ENCODE measurements at places on chromosomes 7 and 10.

GRCh38 chr7:70047891-70048448, 449.7 kb downstream of the AUTS2 start:
- DNase-seq: no peak

DNA sequence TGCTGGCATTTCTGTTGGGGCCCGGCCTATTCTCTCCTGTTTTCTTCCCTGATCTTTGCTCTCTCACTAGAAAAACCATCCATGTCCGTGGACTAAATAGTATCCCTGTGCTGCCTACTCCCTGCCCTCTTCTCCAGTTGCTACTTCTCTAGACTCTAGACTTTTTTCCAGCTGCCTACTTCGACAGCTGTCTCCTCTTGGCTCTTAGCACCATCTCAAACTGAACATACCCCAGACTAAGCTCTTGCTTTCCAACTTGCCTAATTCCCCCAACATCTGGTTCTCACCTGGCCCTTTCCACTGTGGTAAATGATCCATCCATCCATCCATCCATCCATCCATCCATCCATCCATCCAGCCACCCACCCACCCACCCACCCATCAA, 19.5 kb downstream of the ADCYAP1R1 start:
- no peak for DNase-seq

GRCh38 chr7:42549866-42550485, 313.0 kb upstream of the GLI3 start:
- no peak for DNase-seq

DNA sequence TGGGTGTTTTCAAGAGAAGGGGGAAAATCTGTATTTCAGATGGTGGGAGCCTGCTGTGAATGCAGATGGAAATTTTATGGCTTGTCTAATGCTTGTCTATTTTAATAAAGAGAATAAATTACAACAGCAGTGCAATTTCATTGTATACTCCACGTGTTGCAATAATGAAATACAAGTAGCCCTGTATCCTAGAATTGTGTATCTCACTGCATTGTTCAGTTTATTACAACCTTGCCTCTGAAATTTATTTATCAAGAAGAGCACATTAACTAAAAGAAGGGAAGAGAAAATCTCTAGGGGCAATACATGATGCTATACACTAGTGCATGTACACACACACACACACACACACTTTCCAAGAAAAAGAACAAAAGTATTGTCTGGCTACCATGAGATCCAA, 21.8 kb downstream of the ANK3 start:
- DNase-seq: no peak

- no peak for DNase-seq
Observed at GRCh38 chr10:74842301-74842954, 16.0 kb downstream of the KAT6B start.

DNA sequence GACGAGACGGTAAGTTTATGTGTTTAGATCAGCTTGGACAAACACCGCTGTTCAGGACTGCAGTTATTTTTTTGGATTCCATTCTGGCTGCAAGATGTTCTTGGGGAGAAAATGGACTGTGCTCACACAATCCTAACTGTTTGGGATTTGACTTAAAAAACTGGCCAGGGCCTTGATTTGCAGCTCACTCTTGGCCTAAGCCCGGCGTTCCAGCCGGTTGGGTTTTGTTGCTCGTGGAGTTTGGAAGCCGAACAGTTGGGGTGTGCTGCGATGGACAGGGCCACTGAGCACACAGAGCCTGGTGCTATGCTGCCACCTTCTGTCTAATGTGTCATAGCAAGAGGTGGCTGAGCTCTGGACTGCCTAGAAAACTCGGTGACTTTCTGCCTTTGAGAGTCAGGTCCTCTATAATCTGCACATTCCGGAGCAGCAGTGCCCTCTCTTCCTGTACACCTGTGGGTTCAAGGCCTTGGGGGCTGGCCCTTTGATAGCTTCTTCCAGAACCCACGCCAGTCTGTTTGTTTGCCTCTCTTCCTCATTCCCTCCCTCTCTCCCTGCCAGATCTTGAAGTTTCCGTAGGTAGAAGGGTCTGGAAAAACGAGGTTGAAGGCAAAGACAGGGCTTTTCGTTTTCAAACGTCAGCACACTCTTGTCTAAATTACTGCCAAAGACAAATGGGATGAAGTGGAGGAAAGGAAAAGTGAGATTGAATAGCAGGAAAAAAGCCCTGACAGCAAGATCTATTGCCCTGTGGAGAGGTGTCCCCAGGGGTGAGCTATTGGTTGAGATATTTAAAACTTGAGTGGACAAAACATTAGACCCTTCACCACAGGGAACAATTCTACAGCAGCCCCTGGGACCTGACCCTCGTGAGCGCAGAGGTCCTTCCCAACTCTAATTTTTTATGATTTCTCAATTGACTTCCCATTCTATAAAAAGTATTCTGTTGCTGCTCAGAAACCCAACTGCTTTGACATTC, 167.5 kb upstream of the HABP2 start:
- DNase-seq: peak; percentile 21

DNA sequence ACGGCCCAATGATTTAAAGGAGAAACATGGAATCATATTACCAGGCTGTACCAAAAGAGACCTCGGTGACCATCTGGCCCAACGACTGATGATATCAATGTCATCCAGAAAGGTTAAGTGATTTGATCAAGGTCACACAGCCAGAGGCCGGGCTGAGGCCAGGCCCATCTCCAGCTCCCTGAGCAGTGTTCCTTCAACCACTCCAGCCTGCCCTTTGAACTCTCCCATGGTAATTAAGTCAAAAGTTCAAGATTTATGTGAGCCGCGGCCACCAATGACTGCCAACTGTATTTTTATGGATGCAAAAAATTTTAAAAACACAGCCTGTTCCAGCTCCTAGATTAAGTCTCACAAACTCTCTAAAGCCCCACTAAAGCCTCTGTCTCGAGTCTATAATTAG, 41.8 kb downstream of the FGFR2 start:
- DNase-seq: no peak

DNA sequence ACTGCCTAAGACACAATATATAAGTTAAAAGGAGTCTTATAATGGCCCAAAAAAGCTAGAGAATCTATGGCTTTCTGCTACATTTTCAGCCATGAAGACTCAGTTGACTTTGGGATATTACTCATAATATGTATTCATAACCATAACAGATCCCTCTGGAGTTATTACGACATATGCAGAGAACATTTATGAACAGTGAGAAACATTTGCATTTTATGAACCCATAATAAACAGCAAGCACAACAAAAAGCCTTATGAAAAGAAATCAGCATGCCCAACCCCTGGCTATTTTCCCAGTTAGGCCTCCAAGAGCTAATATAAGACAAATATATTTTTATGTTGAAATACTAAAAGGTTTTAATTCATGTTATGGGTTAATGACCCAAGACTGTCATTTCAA, 52.4 kb downstream of the ARMH3 start:
- no peak for DNase-seq

- no peak for DNase-seq
Observed at GRCh38 chr10:116470071-116470470, 42.4 kb downstream of the PNLIPRP3 start.

DNA sequence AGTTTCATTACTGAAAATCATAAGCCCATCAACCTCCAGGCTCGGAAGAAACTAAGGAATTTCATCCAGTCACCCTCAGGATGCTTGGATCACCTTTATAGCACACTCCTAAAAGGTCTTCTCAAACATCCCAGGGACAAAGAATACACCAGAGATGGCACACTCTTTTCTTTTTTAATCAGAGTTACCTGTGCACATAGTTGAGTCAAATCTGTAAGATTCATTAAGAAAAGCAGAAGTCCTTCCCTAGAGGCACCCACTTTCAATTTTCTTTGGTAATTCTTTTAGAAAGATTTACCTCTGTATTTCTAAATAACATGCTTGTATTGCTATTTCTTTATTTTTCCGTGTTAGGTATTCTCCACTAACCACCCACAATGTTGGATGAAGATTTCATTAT, 50.6 kb upstream of the IL6 start:
- DNase-seq: no peak

DNA sequence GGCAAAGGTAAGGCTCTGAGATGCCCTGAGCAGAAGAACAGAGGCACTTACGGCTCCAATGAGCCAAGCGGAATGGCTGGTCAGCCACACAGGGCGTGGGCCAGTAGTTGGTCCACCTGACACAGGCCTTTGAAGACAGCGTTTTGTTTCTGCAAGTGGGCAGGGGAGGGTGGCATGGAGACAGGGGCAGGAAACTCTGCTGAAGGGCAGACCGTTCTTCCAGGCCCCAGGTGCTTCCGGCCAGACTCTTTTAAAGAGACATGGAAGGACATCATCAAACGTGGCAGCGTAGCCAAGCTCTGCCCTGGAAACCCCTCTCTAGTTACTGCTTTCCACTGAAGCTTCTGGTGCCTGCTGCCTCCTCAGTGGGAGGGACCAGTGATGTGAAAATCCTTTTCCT, 77.5 kb upstream of the KMT2E start:
- DNase-seq: no peak

- DNase-seq: no peak
Observed at GRCh38 chr10:10209167-10209566, 808.5 kb upstream of the CELF2 start.

All from GM12864 (cell line).